ENCODE measurements at places on chromosomes 1 and 21.

DNA sequence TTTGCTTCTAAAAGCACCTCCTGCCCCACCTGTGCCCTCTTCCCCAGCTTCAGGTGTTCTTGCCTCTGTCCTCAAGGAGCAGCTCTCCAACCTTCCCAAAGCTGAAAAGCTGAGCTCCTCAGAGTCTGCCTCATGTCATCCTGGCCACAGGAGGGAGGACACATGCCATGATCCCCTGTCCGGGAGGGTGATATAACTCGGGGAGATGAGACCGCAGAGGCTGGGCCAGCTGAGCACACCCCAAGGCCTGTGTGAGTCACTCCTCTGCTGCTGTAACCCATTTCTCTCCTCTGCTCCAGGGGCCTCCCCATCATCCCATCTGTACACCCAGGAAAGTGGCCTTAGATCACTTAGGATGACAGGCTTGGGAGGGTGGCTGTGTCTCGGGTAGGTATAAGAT lies 49.8 kb downstream of the EPHB2 start:
- DNase-seq: peak; percentile 41

- peak; percentile 61 for DNase-seq
These were observed 9.3 kb upstream of the PHGDH start for GRCh38 chr1:119702384-119702783.

DNA sequence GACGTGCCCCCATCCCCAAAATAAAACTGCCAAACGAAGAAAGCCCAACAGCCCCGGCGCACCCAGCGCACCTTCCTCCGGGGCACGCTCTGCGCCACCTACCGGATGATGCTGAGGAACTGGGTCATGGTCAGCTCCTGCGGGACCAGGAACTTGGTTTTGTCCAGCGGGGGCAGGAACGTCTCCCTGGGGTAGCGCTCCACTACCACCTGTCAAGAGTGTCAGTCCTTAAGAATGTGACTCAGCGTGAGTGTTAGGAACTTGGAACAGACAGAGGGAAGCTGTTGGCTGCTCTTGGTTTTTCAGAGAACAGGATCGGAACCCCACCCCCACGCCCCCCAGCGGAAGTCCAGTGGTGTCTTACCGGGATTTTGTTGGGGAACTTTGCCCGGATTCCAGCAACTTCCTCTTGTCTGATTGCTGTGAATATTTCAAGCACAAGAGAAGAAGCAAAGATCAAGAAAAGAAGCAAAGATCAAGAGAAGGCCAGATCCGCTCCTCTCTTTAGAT lies 431 bp downstream of the MAP1LC3C start:
- DNase-seq: peak; percentile 100

GRCh38 chr1:98766255-98766654 lies 104.7 kb downstream of the SNX7 start:
- no peak for DNase-seq

Measured in RKO (cell line).